ENCODE measurements at places on chromosomes 7 and 10. TPM values are rescaled to one million over a fixed set of nuclear protein-coding genes. Genes with fewer than 3 reads are reported as not detected.

The SPDYE16 gene
- not detected for total RNA-seq

The CPA2 gene
- total RNA-seq, result not detected

The ALKBH4 gene
- 29.1 TPM for total RNA-seq

The GJD4 gene
- total RNA-seq, result not detected

The NAT16 gene
- 0.30 TPM for total RNA-seq

The BLNK gene
- total RNA-seq, result not detected

The NT5C3A gene
- 20.0 TPM for total RNA-seq

The STEAP1B gene
- 22.7 TPM for total RNA-seq

The VWC2 gene
- total RNA-seq, result 0.28 TPM
